NCI-H1105 (cell line): ENCODE measurements at places on chromosomes 11 and 22.

DNA sequence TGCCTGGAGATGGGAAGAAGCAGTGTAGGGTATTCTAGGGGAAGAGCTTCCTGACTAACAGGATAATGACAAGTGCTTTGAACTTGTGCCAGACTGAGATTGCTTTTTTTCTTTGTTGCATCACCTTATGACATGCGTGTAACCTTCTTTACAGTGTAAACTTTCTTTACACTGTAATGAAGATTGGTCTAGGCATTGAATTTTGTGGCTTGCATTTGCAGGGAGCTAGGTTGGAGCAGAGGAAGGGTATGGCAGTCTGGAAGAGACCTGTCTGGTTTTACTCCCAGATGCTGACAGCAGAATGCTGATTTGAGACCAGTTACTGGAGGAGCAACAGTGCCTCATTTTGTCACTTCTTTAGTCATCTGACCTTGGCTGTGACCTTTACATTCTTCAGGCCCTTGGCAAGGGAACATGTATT, 5.6 kb downstream of the DDB2 start:
- no peak for DNase-seq

GRCh38 chr11:507727-508515, 879 bp upstream of the RNH1 start:
- DNase-seq = no peak

DNA sequence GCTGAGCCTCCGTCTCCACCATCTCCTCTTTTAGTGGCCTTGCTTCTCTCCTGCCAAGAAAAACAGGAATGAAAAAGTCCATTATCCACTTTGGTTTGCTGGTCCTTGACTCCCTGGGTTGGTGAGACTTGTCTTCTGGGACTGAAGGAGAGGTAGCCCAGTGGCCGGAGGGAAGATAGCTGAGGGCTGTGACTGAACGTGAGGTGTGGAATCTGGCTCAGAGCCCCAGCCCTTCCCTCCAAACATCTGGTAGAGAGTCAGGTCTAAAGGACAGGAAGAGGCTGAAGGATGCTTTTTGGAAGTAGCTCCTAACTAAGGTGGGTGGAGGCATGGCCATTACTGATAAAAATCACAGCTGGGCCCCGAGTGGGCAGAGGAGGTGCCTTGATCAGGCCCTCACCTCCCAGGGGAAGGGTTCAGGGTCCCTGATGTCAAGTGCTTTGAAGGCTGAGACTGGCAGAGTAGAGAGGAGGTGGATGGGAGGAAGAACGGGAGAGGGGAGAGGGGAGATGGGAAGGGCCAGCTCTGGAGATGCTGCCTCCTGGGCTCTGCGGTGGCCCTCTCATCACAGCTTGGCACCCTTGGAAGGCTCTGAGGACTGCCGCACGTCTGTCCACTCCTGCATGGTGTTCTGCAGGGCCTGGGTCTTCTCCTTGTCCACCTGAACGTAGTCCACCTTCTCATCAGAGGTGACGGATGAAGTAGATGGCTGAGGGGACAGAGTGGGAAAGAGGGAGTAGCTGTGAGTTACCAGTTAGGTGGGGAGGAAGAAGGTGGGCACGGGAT, 30.2 kb downstream of the USP35 start:
- DNase-seq = no peak

GRCh38 chr11:92277871-92278270, 53.3 kb downstream of the FAT3 start:
- DNase-seq = no peak

- DNase-seq = no peak
Observed at GRCh38 chr11:104531075-104531474, 367.1 kb upstream of the PDGFD start.

- DNase-seq = no peak
Observed at GRCh38 chr22:39223091-39223710, 21.6 kb downstream of the PDGFB start.

DNA sequence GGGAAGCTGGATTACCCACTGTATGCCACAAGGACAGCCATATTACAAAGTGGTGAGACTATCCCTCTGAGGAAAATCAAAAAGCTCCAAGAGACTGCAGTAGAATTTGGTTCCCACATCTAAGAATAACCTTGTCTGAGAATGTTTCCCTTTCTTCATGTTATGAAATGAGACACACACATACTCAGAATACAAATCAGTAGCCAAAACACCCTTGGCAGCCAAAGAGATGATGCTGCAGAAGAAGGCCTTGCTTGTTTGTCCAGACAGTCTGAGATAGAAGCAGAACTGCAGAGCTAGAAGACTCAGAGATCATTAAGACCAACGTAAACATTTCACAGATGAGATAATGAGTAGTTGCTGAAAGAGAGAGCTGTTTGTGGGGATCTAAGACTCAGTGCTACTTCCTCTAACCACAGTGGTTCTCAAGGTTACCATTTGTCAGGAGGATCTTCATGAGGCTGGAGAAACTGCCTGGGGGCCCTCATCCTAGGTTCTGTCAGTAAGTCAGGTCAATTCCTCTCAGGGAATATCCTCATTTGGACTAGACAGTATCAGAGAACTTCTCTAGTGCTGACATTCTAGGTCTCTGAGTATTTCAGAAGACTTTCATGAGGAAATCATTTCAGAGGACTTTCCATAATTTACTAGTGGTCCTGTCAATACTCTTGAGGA, 38.9 kb downstream of the RELT start:
- DNase-seq = no peak

- DNase-seq = no peak
Observed at GRCh38 chr22:39917776-39918495, 17.1 kb downstream of the GRAP2 start.

DNA sequence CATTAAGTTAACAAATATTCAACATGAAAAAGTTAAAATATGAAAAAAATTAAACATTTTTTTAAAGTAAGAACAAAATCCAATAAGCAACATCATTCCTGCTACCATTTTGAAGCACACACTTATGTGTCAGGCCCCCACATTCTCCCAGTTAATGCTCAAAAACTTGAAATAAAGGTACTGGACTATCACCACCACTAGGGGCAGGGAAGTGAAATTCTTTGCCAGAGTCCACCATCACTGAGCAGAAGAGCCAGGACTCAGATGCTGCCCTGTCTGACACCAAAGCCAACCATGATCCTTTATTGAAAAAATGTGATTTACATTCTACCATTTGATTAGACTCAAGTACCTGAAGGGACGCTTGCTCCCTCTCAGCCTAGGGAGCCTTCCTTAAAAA, 39.1 kb downstream of the PITPNB start:
- DNase-seq = no peak

DNA sequence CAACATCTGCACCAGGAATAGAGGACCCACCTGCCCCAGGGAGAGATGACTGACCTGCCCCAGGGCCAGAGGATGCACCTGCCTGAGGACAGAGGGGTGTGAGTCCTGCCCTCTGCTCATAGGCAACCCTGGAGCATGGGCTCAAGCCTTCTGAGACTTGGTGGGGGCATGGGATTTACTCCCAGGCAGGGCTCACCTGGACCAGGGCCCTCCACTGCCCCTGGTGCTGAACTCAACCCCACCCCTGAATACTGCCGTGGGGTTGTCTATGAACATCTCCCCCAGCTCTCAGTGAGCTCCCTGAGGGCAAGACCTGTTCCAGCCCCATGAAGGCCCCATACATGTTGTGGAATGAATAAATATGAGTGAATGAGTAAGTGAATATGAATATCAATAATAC, 33.8 kb upstream of the MUC5AC start:
- no peak for DNase-seq

GRCh38 chr11:126076641-126077040, 14.0 kb upstream of the CDON start:
- no peak for DNase-seq

DNA sequence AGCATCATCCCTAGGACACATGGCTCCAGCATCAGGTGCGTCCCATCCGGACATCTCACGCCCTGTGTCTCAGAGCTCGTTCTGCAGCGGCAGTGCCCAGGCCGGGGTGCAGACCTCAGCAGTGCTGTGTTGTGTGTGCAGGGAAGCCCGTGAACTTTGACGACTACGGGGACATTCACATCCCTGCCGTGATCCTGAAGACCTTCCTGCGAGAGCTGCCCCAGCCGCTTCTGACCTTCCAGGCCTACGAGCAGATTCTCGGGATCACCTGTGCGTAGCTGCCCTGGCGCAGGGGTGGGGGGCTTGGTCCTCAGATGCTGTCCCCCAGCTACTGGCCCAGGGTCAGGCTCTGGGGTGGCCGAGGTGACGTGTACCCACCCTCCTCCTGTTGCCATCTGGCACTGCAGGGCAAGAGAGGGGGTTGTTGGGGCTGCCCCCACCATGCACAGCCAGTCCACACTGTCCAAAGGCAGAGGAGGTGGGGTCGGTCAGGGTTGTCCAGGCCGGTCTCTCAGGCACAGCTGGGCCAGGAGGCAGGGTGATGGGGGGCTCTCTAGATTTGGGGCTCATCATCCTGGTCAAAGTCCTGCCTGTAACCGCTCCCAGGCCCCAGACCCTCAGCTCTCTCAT, 96.5 kb downstream of the ARHGAP8 start:
- DNase-seq = no peak

DNA sequence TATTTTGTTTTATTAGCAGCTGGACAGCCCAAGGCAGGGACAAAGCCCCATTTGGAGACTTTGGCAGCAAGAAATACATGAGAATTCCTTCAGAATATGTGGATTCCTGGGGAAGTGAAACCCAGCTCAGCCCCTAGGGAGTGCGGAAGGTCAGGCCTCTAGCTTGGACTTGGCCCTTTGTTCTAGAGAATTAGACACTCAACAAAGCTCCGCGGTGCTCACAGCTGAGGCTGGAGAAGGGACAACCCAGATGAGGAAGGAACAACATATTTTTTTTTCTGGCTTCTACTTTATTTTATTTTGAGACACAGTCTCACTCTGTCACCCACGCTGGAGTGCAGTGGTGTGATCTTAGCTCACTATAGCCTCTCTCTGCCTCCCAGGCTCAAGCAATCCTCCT, 44.7 kb upstream of the SEPTIN5 start:
- DNase-seq = no peak

DNA sequence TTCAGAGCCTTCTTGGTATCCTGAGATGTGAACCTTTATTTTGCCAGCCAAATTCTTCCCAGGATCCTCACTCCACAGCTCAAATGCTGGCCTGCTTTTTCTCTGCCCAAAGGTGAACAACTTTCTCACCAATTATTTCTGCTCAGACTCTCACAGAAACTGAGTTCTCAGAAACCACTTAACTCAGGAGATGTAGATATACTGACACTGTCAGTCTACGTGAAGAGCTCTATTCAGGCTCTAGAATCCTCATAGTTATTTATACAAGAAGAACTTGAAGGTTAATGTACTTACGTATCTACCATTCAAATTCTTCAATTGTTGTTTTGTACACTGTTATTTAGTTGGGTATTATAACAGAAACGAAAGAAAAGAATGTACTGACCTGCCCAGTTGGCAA, 666.1 kb downstream of the CNTN5 start:
- DNase-seq = no peak

GRCh38 chr11:107272561-107272960, 185.1 kb downstream of the CWF19L2 start:
- DNase-seq = no peak

DNA sequence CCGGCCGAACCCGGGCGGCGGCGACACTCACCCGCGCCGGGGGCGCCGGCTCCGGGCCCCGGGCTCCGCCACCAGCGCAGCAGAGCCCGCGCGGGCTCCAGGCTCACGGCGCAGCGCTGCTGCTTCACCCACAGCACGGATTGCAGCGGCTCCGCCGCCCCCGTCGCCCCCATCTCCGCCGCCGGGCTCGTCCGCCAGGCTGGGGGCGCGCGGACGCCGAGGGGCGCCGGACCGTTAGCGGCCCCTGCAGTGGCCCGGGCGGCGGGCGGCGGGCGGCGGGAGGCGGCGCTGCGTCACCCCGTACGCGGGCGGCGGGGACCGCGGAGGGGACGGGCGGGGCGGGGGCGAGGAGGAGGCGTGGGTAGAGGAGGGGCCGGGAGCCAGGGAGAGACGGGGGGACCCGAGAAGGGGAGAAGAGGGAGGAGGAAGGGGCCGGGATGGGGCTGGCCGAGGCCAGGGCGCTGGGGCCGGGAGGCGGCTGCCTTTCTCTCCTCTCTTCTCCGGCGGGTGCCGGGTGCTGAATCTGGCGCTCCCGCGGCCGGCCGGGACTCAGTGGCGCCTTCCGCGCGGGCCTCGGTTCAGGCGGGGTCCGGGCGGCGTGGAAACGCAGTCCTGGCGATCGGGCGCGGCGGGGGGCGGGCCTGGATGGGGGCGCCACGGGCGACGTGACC, at the start of gene CERK:
TSS of gene CERK (minus strand) at position 277 of the 671 bp plus-strand sequence. CDS start at position 173, 104 bp downstream.
- peak; percentile 51 for DNase-seq

DNA sequence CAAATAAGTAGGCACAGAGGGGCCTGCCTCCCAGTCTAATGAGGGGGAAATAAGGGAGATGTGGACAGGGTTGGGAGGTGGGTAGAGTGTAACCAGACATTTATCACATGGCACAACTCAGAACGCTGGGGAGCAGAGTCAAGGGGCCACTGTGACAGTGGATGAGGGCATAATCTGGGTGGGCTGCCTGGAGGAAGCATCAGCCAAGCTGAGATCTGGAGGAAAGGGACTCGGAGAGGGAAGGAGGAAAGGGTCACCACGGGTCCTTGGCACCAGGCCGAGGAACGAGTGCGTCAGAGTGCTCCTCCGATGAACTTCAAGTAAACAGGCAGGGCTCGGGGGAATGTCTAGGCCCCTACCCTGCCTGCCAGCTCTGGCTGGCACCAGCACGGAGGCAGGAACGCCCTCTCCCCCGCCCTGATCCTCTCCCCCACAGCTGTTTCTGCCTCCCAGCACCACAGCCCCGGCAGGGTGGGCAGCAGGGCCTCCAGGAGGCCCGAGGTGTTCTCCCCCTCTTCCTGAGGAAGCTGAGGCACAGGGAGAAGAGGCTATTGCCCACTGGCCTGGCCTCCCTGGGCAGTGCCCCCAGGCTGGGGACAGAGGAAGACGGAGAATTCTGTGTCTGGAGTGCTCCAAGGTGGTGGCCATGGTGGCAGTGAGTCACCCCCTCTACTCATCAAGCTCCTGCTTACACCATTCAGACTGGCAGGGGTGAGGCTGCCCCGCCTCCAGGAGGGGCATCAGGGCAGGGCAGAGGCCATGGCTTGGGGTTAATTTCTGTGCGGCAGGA, 4.2 kb downstream of the ALDH3B1 start:
- no peak for DNase-seq

DNA sequence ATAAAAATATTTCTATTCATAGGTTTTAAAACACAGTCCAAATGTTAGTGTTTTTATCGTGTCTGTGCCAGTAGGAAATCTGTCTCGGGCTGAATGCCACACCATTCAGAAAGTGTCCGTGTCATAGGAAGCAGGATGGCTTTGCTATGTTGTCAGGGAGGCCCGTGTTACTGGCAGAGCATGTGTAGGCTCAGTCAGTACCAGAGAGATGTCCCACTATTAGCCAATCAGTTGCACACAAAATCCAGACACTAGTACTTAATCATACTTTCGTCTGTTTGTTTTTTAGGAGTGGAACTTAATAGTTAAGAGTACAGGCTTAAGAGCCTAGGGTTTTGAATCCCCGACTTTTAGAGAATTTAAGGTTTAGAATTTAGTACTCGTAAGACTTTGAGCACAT, 30.2 kb upstream of the SYN3 start:
- DNase-seq = no peak
